ENCODE measurements at places on chromosomes 4 and X.

GRCh38 chr4:55437823-55438222, 42.1 kb downstream of the TMEM165 start:
- DNase-seq: no peak

DNA sequence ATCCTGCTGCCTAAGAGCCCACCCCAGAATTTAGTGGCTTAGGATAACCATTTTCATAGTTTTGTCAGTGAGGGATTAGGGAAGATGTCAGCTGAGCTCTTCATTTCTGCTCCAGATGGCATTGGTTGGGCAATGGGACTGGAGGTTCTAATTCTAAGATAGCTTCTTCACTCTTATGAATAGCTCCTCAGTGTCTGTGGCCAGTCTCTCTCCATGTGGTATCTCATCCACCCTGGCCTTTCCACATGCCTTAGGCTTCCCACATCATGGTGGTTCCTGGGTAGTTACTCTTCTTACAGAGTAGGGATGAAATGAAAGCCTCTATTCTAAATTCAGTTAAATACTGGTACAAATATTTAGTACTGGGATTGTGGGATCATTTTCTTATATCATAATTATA, 31.3 kb downstream of the REPS2 start:
- DNase-seq: no peak

DNA sequence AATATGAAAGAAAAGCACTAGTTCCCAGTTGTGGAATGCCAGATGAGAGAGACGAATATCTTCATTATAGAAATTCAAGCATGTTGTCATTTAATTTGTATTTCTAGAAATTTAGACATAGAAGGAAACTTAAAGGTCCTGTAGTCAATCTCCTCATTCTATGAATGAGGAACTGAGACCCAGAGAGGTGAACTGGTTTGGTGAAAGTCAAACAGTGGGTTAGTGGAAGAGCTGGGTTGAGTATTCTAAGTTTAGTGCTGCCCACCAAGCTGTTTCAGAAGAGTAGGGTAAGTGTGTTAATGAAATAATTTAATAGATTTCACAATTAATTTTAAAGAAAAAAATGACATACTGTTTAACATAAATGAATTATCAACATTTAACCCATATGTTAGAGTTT, 655.2 kb downstream of the FAM133A start:
- DNase-seq: no peak

DNA sequence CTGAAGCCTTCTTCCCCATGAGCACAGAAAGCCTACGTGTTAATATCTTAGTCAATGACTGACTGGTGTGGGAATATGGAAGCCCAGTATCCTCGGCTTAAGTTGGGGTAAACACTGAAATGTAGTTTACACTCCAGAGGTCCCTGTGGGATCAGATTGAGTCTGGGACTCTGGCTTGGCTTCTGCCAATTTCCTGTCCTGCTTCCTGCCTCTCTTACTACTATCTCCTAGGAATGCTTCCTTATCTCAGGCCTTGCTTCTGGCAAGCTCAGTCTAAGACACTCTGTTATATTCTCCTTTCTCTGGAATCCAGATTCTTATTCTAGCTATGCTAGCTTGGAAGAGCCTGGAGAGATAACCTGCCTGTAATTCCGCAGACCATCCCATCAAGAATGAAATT, 174.0 kb upstream of the LDB2 start:
- no peak for DNase-seq

GRCh38 chrX:48059296-48059639, 12.2 kb downstream of the ZNF630 start:
- DNase-seq: no peak

DNA sequence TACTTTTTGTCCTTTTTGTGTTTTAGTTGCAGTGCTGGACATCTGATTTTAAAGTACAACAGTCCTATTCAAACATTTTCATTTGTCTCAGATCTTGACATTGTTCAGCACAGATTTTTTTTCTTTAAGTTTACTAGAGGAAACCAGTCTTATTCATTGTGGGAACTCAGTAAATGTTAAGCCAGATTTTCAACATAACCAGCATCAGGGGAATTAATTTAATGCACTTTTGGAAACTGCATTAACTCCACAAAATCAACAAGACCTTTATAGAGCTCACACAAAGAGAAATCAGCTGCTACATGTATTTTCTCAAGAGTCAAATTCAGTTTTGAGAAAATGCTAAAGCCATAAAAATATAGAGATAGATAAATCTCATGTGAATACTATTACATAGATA, 9.9 kb downstream of the CPE start:
- no peak for DNase-seq

DNA sequence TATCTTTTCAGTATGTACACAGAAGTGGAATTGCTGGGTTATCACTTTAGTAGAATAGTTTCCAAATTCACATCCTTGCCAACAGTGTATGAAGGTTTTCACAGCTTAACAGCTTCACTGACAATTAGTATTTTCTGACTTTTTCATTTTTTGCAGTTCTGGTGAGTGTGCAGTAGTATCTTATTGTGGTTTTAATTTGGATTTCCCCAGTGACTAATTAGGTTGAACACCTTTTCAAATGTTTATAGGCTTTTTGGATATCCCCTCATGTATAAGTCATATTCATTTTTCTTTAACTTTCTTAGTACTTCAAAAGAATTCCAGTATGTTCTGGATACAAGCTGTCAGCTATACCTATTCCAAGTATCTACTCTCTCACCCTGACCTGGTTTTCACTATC, 37.1 kb downstream of the BRCC3 start:
- DNase-seq: no peak

DNA sequence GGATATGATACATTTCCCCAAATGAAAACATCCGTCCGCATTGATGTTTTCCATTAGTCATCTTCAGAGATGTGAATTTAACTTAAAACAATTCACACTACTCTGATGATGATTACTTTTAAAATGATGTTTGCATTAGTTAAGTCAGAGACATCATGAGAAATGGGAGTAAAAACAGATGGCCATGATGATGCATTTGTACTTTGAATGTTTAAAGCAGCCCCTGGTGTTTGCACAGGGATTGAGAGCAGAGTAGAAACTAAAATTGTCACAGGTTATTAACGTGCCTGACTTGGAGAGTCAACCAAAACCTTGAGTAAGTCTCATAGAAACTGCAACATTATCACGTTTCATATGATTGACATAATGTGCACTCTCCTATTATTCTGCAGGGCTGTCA, 117.2 kb downstream of the CFAP299 start:
- no peak for DNase-seq

- no peak for DNase-seq
Measured at GRCh38 chr4:8227201-8227770, 28.2 kb downstream of the SH3TC1 start.

DNA sequence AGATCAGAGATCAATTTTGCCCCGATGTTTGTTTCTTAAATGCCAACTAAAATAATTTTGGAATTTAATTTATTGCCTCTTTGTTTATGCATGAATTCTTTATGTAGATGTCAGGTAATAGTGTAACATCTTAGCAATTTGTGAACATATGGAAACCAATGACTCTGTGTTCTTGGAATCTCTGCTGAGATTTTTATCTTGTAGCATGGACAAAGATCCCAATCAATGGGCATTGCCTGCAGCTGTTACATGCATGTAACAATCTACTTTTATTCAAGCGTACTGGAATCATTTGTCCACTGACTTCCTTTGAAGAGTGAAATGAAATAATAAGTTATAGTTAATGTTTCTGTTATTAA, 61.6 kb upstream of the ARSJ start:
- DNase-seq: no peak

DNA sequence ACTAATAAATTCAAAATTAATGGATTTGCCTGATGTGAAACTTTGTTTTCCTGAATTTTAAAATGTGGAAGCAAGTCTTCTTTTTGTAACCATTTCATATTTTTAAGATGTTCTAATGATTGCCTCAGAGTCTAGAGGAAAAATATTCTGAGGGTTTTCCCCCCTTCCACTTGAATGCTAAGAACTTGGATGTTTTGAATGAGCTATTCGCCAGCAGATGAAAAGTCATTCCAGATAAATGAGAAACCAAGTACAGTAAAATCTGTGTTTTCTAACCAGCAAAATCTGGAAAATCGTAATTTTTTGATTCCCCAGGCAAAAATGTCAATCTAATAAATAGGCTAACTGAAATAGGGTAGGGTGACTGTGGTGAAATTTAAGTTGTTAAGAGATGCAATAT, 45.6 kb downstream of the SLIT2 start:
- no peak for DNase-seq

DNA sequence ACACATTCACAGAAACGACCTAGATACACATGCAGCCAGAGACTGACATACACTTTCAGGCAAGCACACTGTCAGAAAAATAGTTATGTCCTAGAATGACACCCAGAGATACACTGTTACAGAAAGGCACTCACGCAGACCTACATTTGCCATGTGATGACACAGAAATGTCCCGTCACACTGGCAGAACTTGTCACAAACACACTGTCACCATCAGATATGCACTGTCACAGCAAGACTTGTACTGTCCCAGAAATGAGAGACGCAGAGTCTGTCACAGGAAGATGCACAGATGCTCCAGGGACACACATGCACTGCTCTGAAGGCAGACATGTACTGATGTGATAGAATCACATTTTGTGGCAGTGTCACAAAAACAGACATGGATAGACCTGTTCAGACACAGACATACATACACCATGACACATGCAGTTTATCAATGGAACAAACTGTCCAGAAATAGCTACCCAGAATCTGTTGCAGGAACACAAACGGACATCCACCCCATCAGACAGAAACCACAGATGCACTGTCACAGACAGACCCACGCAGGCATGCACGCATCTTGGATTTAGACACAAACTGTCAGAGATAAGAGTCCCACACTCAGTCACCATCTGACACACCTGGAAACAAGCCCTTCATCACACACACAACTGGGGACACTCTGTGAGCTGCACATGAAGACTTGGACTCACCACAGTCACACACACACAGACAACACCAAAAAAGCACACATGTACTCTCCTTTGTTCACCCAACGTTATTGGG, 1.3 kb upstream of the PIM2 start:
- peak; percentile 58 for DNase-seq

DNA sequence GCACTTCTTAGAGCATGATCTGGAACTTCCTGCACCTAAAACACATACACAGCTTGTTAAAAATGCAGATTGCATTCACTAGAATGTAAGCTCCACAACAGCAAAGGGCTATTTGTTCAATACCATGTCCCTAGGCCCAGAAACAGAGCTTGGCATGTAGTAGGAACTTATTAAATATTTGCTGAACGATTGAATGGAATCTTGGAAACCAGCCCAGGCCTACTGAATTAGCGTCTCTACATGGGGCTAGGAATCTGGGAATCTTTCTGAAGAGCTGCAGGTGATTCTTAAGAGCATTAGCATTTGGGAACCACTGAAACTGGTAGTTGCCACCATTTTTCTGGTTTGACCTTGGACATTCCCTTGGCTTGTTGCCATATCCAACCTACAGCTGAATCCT, 234.1 kb downstream of the STIM2 start:
- DNase-seq: no peak

GRCh38 chr4:164828955-164829354, 48.0 kb upstream of the APELA start:
- DNase-seq: no peak

- no peak for DNase-seq
Measured at GRCh38 chr4:78616046-78616498, 64.5 kb downstream of the ANXA3 start.

- DNase-seq: no peak
Measured at GRCh38 chr4:55768291-55768690, 51.3 kb upstream of the EXOC1L start.

DNA sequence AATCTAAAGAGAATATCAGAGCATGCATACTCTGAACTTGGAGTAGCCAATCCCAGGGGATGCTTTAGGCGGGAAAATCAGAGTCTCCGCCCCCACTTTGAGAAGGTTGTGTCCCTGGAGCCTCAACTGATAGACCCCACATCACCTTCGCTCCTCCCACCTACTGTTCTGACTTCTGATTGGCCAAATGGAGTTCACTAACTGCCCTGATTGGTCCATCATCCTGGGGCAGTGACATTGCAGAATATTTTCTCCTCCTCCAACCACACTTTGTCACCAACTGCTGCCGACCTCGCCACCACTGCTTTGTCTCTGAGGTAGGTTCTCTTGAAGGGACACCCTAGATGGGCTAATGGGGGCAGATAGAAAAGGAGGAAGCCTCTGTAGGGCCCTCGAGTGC, 22.7 kb upstream of the SPACA5B start:
- no peak for DNase-seq

GRCh38 chr4:176709417-176709816, 83.3 kb downstream of the VEGFC start:
- DNase-seq: no peak

GRCh38 chrX:104112326-104112951, at the start of gene ZCCHC18:
TSS of gene ZCCHC18 (plus strand) at chrX:104112523. CDS start at chrX:104114112, 1,589 bp downstream.
- peak; percentile 44 for DNase-seq

GRCh38 chr4:81648576-81649275, 177.0 kb upstream of the RASGEF1B start:
- peak; percentile 30 for DNase-seq

- DNase-seq: no peak
Measured at GRCh38 chr4:48195853-48196252, 61.8 kb upstream of the TXK start.

DNA sequence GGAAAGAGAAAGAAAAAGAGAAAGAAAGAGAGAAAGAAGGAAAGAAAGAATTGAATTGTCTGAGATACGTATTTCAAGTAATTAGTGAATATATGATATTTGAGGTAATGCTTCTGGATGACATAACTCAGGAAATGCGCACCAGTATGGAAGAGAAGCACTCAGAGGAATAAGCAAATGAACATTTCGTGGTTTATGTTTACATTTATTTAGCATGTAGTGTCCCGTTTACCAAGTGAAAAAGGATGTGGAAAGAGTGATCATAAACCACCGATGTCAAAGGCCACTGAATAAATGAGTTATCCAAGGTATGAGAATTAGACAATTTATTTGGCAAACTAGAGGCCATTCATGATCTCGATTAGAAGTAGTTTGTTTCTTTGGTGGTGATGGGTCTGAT, 200.4 kb downstream of the ARAP2 start:
- DNase-seq: no peak

GRCh38 chr4:162497564-162498167, 333.9 kb upstream of the FSTL5 start:
- peak; percentile 82 for DNase-seq

DNA sequence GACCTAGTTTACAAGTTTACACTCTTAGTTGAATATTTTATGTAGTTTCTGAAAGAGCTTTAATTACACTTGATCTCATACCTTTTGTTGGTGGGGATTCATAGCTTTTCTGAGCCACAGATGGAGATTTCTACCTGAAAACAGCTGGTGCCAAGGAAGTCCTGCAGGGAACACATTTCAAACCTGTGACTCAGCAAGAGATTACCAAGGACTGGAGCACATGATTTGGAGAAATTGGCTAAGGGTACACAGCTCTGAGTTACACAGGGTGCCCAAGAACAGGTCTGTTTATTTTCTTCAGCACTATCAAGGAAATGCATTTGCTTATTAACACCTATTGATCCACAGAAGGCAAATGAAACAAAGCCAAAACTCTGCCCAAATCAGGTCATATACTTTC, 691.5 kb downstream of the KCTD8 start:
- no peak for DNase-seq

- peak; percentile 20 for DNase-seq
Measured at GRCh38 chr4:148415500-148415899, 26.7 kb downstream of the NR3C2 start.

- no peak for DNase-seq
Measured at GRCh38 chr4:60020389-60020788, 1179.7 kb upstream of the ADGRL3 start.

- DNase-seq: no peak
Measured at GRCh38 chr4:5955856-5956255, 62.4 kb downstream of the C4orf50 start.

GRCh38 chr4:182944484-182945213, 27.5 kb upstream of the DCTD start:
- DNase-seq: no peak
